DMS53 (cell line): ENCODE measurements at places on chromosomes 7 and 10.

DNA sequence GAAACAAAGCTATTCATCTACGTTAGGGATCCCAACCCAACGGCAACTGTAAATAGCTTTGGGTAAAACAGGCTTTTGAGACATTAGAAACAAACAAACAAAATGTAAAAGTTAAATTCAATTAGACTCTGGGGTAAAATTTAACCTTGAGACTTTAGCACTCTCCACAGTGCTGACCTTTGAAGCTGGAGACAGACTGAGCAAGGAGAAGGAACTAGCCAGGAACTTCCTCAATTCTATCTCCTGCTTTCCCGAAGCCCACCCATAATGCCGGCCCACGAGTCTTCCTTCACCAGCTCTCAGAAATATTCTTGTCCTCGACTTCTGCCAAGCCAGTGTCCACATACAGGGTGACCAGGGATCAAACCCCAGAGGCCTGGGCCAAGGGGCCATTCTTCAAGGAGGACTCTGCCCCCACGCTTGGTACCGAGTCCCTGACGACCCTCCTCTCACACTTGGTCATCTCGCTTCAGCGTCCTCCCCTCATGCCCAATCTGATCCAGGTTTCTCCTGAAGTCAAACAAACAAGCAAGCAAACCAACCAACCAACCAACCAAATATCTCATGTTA is 114.1 kb downstream of the HIPK2 start:
- DNase-seq = no peak

- DNase-seq = no peak
These were observed 35.0 kb upstream of the AGR3 start for GRCh38 chr7:16916738-16917137.

DNA sequence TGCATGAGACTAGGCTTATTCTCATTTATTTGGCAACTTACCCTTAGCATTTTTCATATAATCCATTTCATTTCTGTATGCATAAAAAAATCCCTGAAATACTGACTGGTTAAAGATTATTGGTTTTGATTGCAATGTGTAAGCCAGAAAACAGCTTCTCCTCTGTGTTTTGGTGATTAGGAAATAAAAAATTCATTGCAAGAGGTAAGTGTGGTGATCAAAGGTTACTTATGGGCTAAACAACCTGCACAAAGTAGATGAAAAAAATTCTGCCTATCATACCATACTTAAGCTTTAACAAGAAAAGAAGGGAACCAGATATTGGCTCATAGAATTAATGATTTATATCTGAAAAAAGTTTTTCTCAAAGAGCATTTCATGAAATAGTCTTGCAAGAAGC is 64.0 kb upstream of the TMEM168 start:
- DNase-seq = no peak

DNA sequence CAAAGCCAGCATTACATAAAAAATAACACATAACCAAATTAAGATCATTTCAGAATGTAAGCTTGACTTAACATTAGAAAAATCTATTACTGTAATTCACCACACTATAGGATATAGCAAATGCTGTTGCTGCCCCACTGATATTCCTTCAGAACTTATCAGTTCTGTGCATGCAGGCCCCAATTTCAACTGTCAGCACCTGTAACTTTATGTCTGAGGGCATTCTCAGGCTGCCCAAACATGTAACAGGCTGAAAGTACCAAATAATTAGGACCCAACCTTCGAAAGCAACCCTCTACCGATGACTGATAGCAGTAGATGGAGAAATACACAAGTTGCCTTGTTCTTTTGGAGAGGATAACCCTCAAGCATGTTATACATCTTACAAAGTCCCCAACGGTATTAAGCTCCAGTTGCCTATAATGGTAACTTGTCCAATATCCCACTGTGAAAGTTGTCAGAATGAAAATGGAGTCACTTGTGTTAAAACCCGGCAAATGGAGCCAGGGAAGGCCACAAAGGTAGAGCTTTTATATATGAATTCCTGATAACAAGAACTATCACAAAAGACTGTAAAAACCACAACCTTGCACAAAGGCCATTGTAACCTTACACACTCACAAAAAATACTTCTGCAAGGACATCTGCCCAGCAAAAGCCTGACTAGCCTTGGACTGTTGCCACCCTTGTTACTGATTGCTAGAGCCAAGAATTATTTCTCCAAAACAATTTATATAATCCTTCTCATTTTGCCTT is 66.9 kb upstream of the ZNF746 start:
- DNase-seq = no peak

GRCh38 chr7:156082048-156083040 is 270.1 kb upstream of the SHH start:
- DNase-seq = no peak

DNA sequence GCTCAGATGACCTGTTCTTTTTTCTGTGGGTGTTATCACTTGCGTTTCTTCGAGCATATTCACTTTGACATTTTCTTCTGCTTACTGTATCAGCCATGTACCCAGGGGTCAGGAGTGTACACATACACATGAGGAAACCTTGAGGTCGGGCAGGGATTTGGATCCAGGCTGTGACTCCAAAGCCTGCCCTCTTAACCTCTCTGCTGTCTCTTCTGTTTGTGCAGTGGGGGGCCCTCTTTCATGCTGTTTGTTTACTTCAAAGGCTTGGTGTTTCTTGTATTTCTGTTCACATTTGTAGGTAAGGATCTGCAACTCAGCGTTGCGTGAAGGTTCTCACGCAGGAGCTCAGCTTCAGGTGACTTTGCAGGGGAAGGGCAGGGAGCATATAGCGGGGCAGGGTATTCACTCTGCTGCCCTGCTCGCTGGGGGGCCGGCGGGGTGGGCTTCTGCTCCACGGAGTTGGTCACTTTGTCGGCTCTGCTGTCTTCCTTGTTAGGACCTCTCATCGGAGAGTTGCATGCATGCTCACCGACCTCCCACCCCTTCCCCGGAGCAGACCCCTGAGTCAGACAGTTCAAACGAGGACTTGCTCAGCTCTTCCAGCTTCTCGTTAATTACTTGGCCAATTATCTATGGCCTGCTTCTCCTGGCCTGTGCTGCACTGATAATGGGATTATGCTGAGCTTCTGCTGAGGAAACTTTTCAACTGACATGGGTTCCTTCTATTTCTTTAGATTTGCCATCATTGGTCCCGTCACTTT is 77.5 kb downstream of the SDK1 start:
- no peak for DNase-seq

DNA sequence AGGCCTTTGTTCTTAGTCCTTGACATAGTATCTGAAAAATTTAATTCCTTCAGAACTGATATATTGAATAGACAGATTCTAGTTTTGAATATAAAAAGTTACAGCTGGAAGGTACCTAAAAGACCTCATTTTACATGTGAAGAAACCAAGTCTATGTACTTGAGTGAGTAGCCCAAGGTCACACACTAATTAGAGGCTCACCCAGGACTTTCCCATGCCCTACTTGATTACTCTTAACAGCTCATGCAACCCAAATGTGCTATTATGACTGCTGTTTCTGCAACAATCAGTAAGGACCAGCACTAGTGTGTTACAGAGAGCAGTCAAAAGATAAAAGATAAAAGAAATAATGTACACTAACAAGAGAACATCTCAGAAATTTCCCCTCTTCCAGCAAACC is 40.7 kb upstream of the BET1 start:
- no peak for DNase-seq

DNA sequence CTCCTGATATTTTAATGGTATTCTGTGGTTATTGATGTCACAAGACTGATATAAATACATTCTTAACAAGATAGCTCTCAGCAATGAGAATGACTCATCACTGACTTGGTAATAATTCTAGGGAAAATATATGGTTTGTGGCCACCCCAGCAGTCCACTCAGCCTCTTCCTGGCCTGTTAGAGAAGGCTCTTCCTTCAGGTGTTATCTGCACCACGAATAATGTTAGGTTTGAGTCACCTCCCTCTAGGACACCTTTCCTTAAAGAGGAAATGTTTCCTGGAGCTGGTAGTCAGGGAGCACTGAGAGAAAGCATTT is 163.3 kb downstream of the SVIL start:
- peak; percentile 17 for DNase-seq

- no peak for DNase-seq
These were observed 50.9 kb upstream of the SGMS1 start for GRCh38 chr10:50674469-50675254.

GRCh38 chr7:91869661-91870060 is 10.8 kb downstream of the MTERF1 start:
- DNase-seq = peak; percentile 14

DNA sequence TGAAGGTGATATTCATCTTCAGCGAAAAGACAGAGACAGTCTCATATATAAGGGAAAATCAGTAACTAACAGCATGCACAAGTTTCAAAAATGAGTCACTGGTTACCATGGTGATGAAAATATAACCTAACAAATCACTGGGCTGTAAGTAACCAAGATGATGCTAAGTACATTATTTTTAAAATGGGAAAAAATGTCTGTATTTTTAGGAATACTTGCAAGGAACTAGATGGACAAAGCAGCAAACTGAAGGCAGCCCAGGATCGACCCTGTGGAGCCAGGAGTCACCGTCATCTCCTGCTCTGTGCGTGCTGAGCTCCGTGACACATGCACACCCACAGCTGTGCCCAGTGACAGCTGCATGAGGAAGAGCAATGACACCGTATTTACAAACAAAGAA is 137.3 kb downstream of the ELMO1 start:
- peak; percentile 33 for DNase-seq

- peak; percentile 39 for DNase-seq
These were observed 99.9 kb downstream of the CUBN start for GRCh38 chr10:17029581-17030271.

DNA sequence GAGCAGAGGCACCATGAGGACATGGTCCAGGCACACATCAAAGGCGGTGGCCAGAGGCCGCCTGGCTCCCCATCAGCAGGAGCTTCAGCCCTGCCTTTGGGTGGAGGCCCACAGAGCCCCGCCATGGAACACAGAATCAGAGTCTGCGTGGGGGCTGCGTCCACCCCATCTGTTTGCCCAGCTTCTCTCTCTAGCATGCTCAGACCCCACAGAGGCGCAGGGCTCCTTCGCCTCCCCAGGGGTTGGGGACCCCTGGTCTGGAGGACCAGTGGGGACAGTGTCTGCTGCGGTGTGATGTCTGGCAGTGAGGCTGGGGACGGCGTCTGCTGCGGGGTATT is 321.9 kb downstream of the PTPRN2 start:
- DNase-seq = no peak

DNA sequence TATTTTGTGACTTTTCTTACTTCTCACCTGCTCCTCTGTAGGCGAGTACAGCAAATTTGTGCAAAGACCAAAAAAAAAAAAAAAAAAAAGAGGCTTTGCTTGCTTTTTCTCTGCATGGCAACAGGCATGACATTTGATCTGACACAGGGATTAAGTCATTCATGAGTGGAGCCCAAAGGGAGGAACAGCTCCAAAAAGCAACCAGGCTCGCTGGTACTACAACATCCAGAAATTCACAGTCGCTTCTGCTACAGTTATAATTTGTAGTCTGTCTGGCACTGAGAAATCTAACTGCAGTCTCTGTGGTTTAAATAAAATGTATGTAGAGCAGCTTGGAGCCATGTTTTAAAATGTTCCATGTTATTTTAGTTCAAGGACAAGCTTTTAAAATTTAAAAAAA is 31.7 kb downstream of the MKX start:
- peak; percentile 85 for DNase-seq

- peak; percentile 21 for DNase-seq
These were observed 11.8 kb downstream of the BZW2 start for GRCh38 chr7:16657656-16658279.

GRCh38 chr10:98417973-98418664 is 3.1 kb upstream of the PYROXD2 start:
- no peak for DNase-seq

GRCh38 chr10:21166557-21167287 is 269.6 kb upstream of the NEBL start:
- peak; percentile 90 for DNase-seq

GRCh38 chr10:6719561-6719960 is 139.5 kb upstream of the PRKCQ start:
- DNase-seq = no peak
